CD4-positive, alpha-beta T cell treated with Interleukin-4 for 1 hour (primary cell): ENCODE measurements at places on chromosomes 12 and 14.

DNA sequence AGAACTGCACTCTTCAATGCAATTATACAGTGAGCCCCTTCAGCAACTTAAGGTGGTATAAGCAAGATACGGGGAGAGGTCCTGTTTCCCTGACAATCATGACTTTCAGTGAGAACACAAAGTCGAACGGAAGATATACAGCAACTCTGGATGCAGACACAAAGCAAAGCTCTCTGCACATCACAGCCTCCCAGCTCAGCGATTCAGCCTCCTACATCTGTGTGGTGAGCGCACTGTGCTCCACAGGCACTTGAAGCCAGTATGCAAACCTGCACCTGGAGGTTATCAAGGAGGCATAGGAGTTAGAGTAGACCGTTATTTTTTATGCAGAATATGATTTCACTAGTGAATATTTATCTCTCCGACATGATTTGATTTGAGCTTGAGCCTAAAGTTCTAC, 152.2 kb upstream of the OR4E1 start:
- no peak for DNase-seq

GRCh38 chr12:73950507-73950906, 587.1 kb upstream of the ATXN7L3B start:
- no peak for DNase-seq

DNA sequence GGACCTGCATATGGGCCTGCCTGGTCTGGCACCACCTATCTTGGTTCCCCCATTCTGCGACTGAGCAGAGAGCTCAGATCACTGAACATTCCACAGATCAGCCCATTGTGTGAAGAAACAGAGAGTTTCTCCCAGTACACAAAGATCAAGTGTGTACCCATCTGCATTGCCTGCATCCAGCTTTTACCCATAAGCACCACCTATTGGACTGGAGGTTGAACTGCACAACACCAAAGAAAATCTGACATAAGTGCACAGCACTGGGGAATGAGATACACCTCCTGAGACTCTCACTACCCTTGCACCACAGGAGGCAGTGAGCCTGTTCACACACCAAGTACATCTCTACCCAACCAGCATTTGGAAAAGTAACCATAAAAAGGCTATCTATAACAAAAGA, 362.6 kb upstream of the CLEC14A start:
- no peak for DNase-seq

GRCh38 chr12:109446-109845, 42.9 kb downstream of the IQSEC3 start:
- DNase-seq, result no peak

DNA sequence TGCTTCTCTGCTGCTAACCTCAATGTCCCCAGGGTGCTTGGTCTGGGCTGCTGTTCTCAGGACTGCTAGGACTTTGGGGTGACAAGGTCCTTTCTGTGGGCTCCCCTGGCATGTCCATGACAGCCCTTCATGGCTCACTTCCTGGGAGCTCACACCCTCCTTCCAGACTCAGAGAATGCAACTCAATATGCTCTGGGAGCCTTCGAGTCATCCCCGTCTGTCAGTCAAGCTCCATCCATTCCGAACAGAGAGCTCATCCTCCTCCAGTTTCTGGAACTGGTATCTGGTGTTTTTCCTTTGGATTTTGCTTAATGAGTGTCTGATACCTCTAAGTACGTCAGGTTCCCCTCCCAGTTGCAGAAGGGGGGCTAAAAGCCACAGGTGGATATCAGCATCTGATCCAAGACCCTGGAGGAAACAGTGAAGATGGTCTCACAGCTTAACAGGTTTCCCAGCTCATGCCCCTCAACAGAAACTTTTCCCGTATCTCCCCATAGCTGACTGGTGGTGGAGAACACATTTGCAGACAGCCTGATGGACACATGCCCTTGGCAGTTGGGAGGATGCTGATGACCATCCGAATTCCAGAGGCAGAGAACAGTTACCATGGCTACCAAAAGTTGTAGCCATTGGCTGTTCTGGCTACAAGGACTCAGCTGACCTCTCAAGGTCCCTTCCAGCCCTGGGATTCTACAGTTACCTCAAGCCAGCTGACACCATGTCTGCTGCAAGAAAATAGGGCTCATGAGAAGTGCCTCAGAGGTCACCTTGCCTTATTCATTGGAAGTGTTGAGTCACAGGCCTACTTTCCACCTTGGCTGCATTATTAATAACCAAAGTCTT, 9.5 kb upstream of the RAB35 start:
- DNase-seq, result no peak

DNA sequence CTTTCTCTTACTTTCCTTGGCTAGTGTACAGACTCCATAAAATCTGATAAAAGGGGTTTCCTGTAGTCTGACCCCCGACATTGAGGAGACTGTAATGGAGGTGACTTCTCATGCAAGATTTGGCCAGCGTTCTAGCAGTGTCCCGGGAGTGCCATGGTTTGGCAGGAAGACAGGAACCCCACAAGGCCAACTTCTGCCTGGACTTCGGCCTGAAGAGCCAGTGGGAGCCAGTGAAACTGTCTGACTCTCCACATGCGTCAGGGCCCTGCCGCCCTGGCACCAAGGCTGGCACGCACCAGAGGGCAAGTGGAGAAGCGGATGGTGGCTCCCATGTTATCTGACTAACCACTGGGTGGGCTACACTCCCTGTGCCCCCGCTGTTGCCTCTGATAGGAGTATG, 70.5 kb downstream of the TMEM260 start:
- DNase-seq, result no peak

- peak; percentile 64 for DNase-seq
Measured at GRCh38 chr14:60064491-60065072, 27.1 kb upstream of the PCNX4 start.

GRCh38 chr14:74207943-74208342, 31.3 kb upstream of the VSX2 start:
- no peak for DNase-seq

GRCh38 chr12:125907351-125907750, 842.1 kb downstream of the AACS start:
- no peak for DNase-seq
